ENCODE measurements at places on chromosomes 16 and 17.

- DNase-seq = no peak
These were observed 2.8 kb upstream of the KSR1 start for GRCh38 chr17:27453471-27453870.

DNA sequence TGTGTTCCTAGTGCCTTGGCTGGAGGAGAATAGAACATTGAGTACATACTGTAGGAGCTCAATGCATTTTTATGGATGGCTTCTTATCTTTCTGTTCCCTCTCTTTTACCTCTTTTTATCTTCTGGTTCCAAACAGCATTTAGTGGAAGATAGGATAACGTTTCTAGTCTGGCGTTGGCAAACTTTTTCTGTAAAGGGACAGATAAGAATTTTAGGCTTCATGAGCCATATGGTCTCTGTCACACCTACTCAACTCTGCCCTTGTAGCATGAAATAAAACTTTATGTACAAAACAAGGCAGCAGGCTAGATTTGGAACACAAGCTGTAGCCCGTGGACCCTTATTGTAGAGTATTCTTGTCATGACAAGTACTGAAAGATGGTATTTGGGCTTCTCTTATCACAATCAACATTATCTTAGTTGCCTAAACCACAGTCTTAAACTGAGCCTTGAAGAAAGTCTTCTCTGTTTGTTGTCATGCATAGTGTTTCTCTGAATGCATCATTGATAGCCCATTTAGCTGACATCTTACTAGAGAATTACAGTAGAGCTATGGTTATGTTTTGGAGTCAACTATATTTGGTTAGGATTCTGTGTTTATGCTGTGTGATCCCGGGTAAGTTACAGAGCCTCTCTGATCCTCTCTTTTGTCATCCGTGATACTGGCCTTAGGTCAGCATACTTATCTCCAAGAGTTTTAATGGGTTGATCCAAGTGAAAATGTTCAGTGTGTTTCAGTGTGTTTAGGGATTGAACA lies 80.2 kb downstream of the HS3ST4 start:
- no peak for DNase-seq

DNA sequence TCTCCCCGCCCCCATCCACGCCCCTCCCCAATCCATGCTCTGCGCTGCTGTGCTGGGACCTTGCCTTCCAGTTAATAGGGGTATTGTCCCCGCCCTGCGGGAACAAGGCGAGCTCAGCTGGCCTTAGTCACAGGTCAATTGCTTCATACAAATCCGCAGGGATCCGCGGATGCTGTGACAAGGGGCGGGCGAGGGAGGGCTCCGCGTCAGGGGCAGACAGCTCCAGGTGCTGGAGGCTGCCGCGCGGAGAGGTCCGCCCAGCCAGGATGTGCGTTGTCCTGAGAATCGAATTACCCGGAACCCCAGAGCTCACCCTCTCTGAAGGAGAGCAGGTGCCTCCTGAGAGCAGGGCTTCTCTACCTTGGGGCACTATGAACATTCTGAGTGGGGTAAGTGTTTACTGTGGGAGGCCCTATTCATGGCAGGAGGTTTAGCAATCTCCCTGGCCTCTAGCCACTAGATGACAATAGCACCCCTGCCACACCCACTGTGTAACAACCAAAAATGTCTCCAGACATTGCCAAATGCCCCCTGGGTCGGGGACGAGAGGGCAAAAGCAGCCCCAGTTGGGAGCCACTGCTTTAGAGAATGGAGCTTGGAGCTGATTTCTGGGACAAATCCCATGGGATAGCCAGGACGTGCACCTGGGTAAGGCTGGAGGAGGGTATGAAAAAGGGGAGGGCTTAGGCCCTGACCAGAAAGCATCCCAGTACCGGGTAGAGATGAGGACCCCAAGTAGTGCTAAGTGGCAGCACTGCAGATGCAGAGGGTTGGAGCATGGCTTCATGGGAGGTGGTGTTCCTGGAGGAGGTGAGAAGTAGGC lies 138.2 kb downstream of the CYLD start:
- DNase-seq = no peak

DNA sequence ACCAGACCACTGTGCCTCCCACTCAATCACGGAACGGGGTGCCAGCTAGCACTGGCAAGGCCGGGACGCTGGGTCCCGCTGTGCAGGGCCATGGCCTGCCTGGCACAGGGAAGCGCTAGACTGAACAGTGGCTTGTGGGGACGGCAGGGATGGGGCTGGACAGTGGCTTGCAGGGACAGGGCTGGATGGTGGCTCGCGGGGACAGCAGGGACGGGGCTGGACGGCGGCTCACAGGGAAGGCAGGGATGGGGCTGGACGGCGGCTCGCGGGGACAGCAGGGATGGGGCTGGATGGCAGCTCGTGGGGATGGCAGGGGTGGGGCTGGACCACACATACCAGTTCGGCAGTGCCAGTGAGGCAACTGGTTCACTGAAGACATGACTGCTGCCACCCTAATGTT lies 32.6 kb downstream of the LMF1 start:
- no peak for DNase-seq

GRCh38 chr17:63338272-63338671 lies 107.8 kb downstream of the CYB561 start:
- no peak for DNase-seq

DNA sequence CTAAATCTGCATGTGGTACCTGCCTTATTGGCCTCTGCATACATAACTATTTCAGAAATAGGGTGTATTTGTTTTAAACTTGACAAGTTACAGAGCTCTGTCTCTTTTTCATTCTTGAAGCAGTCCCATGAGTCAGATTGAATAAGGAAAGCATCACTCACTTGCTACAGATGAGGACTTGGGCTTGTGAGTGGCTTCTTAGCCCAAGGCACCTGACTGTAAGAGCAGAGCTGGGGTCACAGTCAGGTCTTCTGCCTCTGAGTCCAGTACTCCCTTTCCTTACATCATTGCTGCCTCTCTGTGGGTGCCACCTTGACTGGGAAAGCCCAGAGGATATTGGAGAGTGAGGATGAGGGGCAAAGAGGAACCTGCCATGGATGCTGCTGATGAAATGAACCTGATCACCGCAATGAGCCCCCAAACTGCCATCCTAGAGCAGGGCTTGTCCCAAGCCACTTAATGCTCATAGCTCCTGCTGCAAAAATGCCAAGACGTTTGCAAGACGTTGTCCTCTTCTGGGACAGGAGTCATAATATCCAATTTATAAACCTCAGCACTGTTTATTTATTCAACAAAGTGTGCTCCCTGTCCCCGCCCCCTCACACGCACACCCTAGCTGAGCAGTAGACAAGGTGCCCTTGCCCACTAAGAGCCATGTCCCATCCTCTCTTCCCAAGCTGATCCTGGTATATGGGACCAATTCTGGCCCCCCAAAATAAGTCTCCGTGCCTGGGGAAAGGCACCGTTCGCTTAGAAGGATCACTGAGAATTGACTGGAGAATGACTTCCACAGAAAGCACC lies 74.1 kb downstream of the CCDC182 start:
- DNase-seq = no peak

- DNase-seq = no peak
These were observed 264.9 kb upstream of the SDK2 start for GRCh38 chr17:73909186-73909585.

DNA sequence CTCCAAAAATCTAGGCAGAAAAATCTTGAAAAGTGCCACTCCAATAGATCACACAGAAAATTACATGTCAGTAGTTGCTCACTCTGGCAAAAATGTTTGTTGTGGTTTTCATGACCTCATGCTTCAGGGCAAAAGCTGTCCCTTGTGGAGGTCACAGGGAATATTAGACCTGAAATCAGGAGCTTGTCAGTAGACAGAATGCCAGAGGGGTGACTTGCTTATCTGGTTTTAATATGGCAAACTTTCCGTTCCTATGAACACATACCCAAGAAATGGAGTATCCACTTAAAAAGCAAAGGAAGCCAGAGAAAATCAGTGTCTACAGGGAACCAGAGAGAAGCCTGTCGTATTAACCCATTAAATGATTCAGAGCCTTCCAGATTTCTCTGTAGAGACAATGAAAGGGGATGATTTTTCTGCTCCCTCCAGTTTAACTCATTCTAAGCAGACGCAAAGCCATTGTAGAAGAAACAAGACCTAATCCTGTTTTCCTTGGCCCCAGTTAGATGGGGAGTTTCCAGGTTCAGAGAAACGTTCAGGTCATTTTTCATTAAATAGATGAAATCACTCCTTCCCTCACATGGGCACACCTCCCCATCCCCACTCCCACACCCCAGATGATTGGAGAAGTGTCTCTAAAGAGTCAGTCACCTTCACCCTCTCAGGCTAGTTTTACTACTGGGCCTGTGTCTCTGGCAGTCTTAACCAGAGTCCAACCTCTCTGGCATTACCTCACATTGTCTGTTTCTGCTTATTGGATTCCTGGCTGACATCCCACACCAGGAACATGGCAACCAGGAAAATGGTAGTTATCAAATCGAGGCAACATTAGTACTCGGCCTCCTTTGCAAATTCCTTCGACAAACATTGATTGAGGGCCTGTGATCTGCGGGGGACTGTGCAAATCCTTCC lies 6.0 kb downstream of the SOX9 start:
- peak; percentile 56 for DNase-seq

- no peak for DNase-seq
These were observed 34.8 kb downstream of the PEMT start for GRCh38 chr17:17556671-17557070.

GRCh38 chr17:42132941-42133340 lies 10.3 kb downstream of the HSPB9 start:
- DNase-seq = peak; percentile 69

- DNase-seq = no peak
These were observed 251.7 kb upstream of the IRX3 start for GRCh38 chr16:54538276-54538675.

- DNase-seq = no peak
These were observed 15.1 kb downstream of the TRPV3 start for GRCh38 chr17:3542410-3543088.

DNA sequence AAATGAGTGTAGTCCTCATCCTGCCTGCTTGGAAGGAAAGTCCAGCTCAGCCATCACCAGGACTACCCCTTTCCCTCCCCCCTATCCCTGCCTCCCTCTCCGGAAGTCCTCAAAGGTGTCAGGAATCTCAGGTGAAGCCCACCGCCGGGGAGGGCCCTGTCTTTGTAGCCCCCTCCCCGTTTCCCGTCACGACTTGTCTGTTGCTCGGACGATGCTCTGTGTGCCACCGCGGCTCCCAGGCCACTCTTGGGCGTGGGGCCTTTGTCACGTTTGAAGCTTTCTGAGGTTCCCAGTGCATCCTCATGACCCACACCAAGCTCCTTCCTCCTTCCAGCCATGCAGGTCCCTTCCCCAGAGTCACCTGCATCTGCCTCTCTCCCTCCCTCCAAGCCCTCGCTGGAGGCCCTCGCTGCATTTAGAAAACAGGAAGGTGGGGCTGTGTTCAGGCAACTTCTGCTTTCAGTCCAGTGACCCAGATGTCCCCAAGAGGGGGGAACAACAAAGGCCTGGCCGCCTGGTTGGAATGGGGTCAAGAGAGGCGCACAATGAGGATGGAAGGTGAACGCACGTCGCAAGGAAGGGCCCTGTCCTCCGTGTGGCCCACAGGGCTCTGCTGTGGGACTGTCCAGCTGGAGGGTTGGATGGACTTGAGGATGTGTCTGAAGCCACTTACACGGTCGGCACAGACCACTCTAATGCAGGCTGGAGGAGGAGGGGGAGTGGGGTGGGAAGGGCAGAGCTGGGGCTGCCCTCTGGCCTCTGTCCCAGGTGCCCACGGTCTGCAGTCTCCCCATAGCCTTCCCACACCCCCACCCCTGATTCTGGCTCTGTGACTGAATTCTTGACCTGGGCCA lies 59.9 kb downstream of the OR1D5 start:
- DNase-seq = no peak

DNA sequence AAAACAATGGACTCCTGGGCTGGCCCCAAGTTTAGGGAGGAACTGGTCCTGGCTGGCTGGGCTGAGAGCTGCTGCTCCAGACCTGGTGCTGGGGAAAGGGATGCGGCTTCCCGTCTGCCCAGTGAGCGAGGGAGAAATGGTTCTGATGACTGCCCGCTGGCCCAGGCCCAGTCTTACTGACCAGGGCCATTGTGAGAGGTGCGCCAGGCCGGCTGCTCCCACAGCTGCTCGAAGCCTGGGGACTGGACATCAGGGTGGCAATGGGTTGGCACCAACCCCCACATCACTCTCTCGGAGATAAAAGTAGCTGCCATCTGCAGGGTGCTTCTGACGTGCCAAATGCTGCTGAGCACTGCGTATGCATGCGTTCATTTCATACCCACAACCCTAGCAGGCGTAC lies 53.2 kb downstream of the IRF8 start:
- DNase-seq = no peak

GRCh38 chr17:56549501-56549900 lies 44.0 kb upstream of the NOG start:
- no peak for DNase-seq

GRCh38 chr17:17570798-17571716 lies 20.5 kb downstream of the PEMT start:
- DNase-seq = no peak

DNA sequence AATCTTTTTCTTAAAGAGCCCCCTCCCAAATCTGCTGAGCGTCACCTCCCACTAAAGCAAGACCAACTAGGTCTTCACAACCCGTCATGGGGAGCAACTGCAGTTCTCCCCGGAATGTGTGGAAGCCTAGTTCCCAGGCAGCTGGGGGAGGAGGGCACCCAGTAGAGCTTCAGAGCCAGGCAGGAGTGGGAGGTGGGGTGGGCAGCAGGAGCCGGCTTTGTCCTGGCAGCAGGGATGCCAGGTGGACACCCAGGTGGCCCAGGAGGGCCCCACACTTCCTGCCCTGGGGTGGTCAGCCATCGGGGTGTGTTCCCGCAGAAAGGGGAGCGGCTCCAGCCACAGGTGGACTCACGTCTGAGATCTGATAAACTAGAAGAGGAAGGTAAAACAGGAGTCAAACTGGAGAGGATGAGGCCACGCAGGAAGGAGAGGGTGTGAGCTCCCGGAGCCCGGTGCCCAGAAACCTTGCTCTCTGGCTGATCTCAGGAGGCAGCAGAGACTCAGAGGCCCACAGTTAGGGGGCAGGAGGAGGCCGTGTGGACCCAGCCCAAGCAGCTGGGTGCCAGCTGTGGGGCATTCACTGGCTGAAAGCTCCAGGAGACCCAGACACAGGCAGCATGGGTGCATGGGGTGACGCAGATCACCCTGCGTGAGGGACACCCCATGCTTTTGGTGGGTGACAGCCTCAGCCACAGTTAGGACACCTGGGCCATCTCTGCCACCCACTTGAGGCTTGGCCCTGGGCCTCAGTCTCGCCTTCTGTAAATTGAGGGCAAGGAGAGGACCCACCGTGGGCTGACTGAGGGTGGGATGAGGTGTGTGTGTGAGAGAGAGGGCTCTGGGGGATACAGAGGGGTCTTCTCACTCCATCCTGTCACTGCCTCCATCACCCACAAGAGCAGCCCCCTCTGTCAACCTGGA lies 260.8 kb upstream of the TNRC6C start:
- no peak for DNase-seq

- no peak for DNase-seq
These were observed 2.6 kb downstream of the CD300LB start for GRCh38 chr17:74528491-74529199.

DNA sequence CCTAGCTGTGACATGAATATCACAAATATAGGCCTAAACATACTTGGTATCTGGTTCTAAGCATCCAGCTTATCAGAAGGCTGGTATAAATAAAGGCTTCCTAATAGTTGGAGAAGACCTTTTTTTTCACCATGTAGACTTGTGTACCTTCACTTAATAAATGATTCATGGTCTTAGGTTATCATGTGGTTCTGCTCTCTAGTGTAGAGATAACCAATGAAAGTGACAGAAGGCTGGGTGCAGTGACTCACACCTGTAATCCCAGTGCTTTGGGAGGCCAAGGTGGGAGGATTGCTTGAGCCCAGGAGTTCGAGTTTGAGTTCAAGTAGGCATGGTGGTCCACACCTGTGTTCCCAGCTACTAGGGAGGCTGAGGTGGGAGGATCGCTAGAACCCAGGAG lies 3.1 kb downstream of the DDX19A start:
- no peak for DNase-seq
